NCI-H460 (cell line): ENCODE measurements at places on chromosomes 16 and 17.

GRCh38 chr17:57913575-57914272, 41.5 kb downstream of the CUEDC1 start:
- DNase-seq, result no peak

GRCh38 chr17:34706029-34706428, 126.6 kb downstream of the TMEM132E start:
- DNase-seq, result peak; percentile 18

DNA sequence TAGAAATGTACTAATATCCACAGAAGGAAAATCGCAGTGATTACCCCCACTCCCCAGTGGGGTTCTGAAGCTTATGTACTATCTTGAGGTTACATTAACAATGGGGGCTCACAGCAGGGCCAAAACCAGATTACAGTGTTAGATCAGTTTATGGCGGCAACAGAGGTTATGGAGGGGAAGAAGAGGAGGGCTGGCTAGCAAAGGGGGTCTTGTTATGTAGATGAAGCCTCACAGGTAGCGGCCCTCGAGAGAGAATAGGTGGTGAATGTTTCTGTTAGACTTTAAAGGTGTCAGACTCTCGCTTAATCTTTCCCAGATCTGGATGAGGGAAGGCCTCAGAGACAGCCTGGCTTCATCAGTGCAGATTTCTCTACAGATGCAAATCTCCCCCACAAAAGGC, 22.2 kb downstream of the RNF112 start:
- DNase-seq, result no peak

- no peak for DNase-seq
These were observed 5.3 kb downstream of the HS3ST3A1 start for GRCh38 chr17:13596241-13596923.
